ENCODE measurements at places on chromosomes 2 and 18.

- no peak for DNase-seq
Measured at GRCh38 chr2:95307036-95307435, 9.9 kb downstream of the KCNIP3 start.

DNA sequence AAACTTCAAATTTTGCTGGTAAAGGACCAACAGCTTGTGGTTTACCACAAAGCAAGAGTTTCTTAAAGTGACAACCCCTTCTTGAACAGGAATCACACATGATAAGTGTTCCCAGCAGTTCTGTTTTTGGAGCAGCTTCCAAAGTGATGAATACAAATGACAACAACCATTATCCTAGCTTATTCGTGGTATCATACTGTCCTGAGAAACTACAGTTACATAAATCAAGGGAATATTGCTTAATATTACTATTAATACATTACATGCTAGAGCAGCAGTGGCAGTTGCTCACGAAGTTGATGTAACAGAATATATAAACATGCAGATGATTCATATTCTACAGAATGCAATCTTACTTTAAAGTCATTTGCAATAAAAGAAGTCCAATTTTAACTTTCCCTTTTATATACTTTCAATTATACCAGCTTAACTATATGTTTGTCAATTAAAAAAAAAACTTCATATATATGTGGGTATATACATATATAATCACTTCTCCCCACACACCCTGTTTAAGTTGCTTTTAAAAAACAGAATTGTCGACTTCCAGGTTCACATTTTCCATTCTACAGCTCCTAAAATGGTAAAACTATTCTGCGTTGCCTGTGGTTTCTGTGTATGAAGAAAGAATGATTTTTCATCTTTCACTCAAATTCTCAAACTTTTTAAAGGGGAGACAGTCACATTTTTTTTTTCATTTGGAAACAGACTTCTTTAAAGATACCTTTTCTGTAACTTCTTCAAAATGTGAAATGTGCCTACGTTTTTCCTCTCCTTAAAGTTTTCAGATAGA, 713.6 kb downstream of the TDRD15 start:
- no peak for DNase-seq

GRCh38 chr2:100064165-100064564, 78.2 kb downstream of the AFF3 start:
- no peak for DNase-seq

GRCh38 chr18:45168866-45169600, 446.2 kb upstream of the SLC14A2 start:
- DNase-seq = no peak

DNA sequence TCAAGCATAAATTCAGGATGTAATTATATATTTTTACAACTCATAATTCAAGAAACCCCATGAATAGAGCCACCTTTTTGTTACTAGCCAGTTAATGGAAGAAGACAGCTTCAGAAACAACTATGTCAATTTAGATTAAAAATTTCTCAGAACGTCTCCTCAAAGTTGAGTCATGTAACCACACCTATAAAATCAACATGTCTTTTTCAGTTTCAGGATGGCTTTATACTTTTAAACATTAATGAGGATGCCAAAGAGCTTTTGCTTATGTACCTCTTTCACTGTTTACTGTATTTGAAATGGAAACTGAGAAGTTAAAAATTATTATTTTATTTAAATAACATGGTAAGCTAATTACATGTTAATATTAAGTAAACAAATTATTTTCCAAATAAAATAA, 280.1 kb downstream of the PTH2R start:
- no peak for DNase-seq

- no peak for DNase-seq
Measured at GRCh38 chr2:74806355-74806839, 27.5 kb upstream of the HK2 start.

DNA sequence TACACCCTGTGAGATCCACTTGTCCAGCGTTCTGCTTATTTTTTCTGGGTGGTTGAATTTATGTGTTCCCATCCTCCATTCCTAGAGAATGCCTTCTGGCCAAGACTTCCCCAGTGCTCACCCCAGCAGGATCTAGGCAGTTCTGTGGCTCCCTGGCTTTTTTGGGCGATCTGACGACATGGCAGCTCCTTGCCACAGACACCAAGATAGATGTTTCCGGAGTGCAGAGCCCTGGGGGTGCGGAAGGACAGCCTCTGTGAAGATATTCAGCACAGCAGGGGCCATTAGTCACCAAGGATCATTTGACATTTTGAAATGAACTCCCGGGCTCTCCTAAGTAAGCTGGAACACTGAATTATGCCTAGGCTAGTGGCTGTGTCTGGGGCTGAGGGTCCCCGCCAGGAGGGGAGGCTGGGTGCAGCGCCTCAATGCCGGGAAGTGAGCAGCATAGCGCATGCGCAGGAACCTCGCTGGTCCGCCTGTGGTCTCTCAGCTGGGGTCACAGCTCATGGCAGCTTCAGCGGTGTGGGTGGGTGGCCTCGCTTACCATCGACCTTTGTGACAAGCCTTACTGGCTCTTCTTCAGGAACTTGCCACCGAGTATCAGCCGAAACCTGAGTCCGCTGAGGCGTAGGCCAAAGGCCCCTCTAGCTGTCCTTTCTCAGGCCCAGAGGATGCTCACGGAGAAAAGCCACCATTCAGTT, 60.3 kb downstream of the MEX3C start:
- no peak for DNase-seq

GRCh38 chr2:196504788-196505187, 134.7 kb upstream of the CCDC150 start:
- DNase-seq = no peak

DNA sequence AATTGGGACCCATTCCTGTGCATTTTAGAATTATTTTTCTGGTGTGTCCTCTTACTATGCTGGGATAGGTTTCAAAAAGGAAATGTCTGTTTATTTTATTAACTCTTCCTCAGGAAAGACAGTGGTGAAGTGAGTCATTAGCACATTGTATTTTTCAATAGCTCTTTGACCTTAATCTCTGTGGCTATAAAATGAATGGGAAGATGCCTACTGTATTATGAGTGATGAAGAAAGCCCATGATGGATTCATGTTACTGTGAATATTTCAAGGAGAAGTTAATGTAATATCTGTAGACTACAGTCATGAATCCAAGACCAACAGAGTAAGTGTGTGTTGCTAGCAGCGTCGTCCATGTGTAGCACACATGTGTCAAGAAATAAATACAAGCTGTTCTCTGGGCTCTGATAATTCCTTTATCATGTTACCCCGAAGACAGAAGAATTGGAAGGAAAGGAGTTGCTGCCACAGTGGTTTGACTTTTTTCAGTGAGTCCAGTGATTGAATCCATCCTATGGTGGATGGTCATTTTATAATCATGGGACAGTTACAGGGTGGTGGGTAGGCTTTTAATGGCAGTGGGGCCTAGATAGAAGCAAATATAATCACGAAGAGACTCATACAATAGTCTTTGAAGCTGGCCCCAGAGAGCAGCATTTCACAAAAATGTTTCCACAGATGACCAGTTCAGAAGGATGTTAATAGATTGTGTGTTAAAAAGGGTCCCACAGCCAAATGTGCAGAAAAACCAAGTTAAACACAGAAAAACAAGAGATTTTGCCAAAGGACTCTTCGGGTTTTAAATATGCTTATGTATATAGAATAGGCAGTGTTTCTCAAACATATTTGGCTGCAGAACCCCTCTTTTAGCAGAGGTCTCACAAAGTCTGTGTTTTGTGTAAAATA, 239.7 kb upstream of the RASGRP3 start:
- DNase-seq = no peak

GRCh38 chr2:82837588-82838304, 1621.3 kb downstream of the SUCLG1 start:
- peak; percentile 73 for DNase-seq

- DNase-seq = no peak
Measured at GRCh38 chr2:120783371-120783791, 47.7 kb downstream of the GLI2 start.

- no peak for DNase-seq
Measured at GRCh38 chr2:37471994-37472393, 127.6 kb downstream of the QPCT start.

- no peak for DNase-seq
Measured at GRCh38 chr18:27685807-27686412, 491.0 kb downstream of the CDH2 start.

- DNase-seq = no peak
Measured at GRCh38 chr2:222240676-222241049, 58.1 kb downstream of the PAX3 start.

- no peak for DNase-seq
Measured at GRCh38 chr2:62410015-62410453, 96.0 kb downstream of the TMEM17 start.

DNA sequence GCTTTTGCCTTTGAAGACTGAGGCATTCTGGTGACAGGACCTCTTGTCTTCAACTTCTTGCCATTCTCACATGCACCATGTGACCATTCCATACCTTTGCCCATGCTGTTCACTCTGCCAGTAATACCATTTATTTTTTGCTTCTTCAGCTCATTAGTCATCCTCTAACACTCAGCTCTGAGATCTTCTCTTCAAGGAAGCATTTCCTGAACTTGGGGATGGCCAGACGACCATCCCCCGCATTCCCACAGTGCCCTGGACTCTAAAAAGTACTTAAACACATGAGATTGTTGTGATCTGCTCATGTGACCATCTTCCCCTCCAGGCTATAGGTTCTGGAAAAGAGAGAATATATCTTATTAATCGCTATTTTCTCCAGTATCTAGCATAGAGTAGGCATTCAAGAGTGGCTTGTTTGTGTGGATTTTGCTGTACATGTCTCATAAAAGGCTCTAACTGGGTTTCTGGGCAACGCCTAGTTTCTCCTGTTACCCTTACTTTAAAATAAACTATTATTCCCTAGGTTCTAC, 33.9 kb downstream of the PAX3 start:
- no peak for DNase-seq

DNA sequence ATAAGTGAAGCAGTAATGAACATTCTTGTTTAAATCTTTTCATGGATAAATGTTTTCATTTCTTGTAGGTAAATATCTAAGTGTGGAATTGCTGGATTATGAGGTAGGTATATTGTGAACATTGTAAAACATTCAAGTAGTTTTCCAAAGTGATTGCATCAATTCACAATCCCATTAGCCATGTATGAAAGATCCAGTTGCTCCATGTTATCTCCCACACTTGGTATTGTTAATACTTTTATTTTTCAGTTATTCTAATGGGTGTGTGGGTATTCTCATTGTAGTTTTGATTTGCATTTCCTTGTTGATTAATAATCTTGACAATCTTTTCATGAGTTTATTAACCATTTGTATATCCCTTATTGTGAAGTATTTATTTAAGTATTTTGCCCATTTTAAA, 50.3 kb downstream of the MAIP1 start:
- no peak for DNase-seq

DNA sequence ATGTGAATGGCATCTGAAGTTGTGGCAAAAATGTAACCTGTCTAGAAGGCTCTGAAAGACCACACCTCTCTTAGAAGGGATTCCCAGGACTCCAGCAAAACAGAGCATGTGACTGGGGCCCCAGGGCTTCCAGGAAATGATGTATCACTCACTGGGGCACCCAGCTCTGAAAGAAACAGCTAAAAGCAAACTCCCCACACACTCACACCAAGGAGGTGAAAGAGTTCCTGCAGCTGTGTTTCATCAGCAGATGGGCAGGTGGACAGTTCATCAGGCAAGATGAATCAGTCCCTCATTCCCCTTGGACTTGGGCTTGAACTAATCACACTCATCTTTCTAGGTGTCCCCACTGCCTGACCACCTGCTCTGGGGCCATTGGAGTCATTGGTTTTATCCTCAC, 76.2 kb downstream of the CCBE1 start:
- no peak for DNase-seq

DNA sequence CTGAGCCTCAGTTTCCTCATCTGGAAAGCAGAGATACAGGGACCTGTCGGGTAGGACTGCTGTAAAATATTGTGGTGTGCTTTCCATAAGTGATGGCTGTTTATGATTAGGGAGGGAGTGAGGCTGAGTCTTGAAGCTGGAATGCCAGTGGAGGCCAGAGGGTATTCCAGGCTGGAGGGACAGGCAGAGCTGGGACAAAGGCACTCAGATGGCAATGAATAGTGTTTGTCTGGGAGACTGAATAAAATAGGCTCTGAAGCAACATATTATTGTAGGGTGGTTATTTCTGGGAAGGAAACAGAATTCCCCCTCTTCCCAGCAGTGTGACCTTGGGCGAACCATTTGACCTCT, 120.7 kb downstream of the INHBB start:
- DNase-seq = no peak

DNA sequence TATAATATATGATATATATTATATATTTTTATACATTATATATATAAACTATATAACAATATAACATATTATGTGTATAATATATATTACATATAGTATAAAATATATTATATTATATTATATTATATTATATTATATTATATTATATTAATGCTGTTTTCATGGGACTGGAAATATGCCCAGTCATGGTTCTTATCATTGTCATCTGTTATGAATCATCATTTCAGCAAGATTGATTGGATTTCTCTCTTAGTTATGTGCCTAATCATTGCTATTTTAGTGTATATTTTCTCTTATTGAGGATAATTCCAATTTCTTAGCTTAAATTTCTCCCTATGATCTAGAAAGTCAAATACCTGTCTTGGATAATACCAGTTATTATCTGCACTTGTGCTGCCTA, 617.8 kb downstream of the TRIB2 start:
- DNase-seq = no peak

- no peak for DNase-seq
Measured at GRCh38 chr2:46230115-46230571, 67.1 kb upstream of the EPAS1 start.

- DNase-seq = no peak
Measured at GRCh38 chr2:29946505-29946904, 25.1 kb upstream of the ALK start.

- no peak for DNase-seq
Measured at GRCh38 chr2:164785457-164785856, 56.2 kb downstream of the COBLL1 start.

- DNase-seq = no peak
Measured at GRCh38 chr2:165587335-165587938, 117.9 kb downstream of the CSRNP3 start.

Data from SW 1271 (cell line).